T-helper 17 cell (primary cell): ENCODE measurements at places on chromosomes 13 and 19.

GRCh38 chr13:44303681-44304432 lies 69.8 kb upstream of the SERP2 start:
- DNase-seq = no peak

GRCh38 chr19:571566-571974 lies 826 bp upstream of the BSG start:
- DNase-seq = no peak

- DNase-seq = no peak
Measured at GRCh38 chr13:93244918-93245280, 18.3 kb downstream of the GPC6 start.

GRCh38 chr19:19145281-19145680 lies 7.0 kb upstream of the TMEM161A start:
- DNase-seq = no peak

- DNase-seq = no peak
Measured at GRCh38 chr19:44890366-44891015, 563 bp upstream of the TOMM40 start.

DNA sequence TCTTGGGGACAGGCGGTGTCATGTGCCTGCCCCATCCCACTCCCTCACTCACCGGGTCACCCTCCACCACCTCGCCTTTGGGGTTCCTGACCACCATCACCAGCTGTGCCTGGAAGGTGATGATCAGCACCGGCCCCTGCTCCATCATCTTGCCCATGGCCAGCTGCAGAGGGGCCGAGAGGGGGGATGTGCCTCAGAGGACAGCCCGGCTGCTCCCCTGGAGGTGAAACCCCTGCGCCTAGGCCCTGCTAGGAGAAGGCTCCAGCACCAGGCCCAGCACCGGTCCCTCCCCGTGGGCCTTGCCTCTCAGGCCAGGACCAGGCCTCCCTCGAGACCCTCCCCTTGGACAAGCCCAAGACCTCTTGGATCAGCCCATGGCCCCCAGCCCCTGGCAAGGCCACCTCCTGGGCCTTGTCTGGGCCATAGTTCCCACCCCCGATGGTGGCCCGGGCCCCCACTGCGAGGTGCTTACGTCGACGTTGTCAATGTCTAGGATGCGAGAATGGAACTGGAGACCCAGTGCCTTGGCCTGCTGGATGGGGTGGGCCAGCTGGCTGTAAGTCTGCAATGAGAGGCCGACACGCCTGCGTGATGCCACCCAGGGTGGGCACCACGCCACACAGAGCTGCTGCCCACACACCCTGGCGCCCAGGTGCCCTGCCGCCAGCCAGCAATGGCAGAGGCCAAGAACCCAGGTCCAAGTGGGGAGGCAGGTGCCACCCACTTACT lies 1.8 kb upstream of the CTXN1 start:
- no peak for DNase-seq

- DNase-seq = no peak
Measured at GRCh38 chr13:101346942-101347728, 69.2 kb downstream of the NALCN start.

GRCh38 chr13:87792878-87793277 lies 121.7 kb downstream of the SLITRK5 start:
- no peak for DNase-seq

- DNase-seq = no peak
Measured at GRCh38 chr13:23477101-23477500, 43.6 kb upstream of the SACS start.

- DNase-seq = no peak
Measured at GRCh38 chr19:1220976-1221903, 15.7 kb downstream of the STK11 start.

- DNase-seq = no peak
Measured at GRCh38 chr13:55999709-56000108, 1141.0 kb upstream of the PRR20A start.

GRCh38 chr13:84050536-84050935 lies 168.3 kb upstream of the SLITRK1 start:
- DNase-seq = no peak

- DNase-seq = no peak
Measured at GRCh38 chr19:1428738-1429391, 9.3 kb upstream of the RPS15 start.

- DNase-seq = no peak
Measured at GRCh38 chr19:50906217-50906616, 5.0 kb downstream of the KLK4 start.

DNA sequence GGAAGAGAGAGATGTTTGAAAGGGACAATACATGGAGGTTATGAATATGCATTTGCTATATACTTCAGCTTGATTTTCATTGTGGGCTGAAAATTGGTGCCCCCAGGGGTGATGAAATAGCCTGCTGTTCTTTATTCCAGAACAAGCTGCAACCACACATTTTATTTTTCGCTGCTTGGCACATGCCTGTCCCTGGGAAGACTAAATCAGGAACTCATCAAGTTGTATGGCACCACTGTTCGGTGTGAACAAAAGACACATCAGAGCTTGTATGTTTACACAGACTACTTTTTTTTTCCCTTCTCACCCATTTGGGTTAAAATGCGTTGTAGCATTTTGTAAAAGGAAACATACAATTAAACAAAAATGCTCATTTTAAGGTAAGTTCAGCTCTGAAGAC lies 230.7 kb downstream of the NALCN start:
- no peak for DNase-seq
